ENCODE measurements at places on chromosomes 11 and 22.

DNA sequence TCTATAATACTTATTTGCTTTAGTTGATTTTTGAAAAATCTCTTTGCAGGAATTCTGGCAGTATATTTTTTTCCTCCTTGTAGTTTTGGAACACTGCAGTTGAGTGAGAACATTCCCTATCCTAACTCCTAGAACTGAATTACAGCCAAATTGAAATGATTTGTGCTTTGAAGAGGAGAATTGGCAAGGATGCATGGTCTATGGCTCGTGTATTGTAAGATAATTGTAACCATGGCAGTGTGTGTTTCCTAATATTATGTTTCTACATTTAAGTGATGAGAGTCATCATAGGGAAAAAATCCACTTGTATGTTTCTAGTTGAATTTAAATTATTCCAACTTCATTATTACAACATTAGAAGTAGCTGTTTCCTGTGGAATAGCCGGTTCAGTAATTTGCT lies 80.9 kb upstream of the MYO18B start:
- DNase-seq: no peak

GRCh38 chr22:19713245-19713644 lies 1.1 kb upstream of the SEPTIN5 start:
- no peak for DNase-seq

DNA sequence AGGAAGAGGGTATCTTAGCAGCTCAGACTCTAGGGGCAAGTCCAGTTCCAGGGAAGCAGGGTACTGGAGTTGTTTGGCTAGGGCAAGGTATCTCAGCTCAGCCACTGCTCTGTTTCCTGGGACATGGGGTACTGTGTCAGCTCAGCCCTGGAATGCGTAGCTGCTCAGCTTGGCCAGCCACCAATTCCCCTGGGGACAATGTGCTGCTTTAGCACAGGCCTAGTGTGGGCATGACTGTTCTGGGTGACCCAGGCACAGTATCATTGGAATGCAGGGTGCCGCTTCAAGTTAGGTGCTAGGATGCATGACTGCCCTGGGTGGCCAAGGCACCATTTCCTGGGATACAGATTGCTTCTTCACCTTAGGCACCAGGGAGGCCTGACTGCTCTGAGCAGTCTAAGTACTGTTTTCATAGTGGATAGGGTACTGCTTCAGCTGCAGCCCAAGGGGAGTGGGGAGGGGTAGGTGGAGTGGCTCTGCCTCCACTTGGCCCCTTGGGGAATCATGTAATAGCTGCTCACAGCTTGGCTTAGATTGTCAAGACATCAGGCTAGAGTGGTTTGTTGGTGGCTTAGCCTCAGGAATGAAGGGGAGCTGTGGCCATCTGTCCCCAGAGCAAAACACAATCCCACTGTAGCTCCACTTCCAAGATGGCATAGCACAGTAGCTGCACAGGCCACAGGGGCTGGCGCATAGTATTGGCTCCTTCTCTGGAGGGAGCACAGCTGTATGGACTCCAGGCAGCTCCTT lies 36.0 kb downstream of the MADD start:
- no peak for DNase-seq

DNA sequence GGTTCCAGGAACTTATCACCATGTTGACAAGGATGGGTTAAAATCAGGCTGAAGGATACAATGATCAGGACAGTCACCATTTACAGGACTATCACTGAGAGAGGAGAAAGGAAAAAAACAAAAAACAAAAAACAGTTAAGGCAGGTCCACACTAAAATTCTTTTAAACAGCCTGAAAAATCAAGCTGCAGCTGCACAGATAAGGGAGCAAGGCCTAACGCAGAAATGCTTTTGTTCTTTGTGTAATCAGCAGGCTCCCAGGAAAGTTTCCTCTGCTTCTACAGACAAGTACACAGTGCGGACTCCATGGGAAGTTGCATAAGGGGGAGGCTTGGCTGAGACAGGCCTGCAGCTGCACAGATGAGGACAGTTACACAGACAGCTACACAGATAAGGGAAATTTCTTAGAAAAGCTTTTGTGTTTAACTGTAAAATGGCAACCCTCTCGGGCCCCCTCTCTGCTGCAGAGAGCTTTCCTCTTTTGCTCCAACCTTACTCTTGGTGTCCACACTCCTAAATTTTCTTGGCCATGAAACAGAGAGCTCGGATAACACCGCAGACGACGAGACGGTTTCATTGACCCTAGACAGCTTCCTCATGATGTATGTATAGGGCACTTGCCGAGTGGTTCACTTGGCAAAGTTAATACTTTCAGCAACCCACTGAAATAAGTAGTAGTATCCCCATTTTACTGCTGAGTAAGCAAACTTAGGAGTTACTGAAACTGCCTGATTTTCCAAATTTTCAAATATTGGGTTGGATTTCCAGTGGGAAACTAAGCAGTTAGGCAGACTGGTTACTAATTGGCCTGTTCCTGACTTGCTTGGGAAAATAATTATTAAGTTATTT lies 45.5 kb downstream of the PIWIL3 start:
- DNase-seq: no peak

DNA sequence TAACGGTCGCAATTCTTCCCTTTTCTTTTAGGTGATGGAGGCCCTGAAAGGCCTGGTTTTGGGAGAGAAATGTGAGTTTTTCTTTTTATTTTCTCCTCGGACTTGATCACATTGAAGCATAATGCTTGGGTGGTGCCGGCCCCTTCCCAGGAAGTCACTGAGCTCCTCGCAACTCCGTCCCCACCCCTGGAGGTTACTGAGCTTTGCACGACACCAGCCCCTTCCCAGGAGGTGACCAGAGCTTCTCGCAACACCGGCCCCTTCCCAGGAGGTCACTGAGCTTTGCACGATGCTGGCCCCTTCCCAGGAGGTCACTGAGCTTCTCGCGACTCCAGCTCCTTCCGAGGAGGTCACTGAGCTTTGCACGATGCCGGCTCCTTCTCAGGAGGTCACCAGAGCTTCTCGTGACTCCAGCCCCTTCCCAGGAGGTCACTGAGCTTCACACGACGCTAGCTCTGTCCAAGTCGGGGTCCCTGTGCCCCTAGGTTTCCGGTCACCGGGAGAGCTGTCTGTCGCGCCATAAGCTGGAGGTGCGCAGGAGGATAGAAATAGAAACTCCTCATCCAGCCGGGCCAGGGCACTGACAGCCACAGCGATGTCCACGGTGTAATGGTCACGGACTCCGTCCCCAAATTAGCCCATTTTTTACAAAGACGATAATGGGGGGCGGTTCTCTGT lies 586.4 kb downstream of the BRD1 start:
- DNase-seq: peak; percentile 59

DNA sequence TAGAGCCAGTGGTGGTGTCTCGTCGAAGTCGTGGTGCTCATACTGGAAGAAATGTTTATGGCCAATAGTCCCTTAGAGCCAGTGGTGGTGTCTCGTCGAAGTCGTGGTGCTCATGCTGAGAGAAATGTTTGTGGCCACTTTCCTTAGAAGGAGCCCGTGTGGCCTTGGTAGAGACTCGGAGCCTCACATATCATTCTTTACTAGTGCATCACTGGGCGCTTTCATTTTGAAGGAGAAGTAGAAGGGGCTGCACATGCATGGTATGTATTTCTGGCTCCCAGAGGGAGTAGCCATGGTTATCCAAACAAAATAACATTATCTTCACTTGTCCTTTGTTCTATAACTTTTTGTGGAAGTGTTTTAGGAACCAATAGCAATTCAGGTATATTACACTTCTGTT lies 69.5 kb downstream of the JAM3 start:
- DNase-seq: no peak

Measured in suprapubic skin (tissue), 4 donors.